Activated naive CD4-positive, alpha-beta T cell treated with anti-CD3 and anti-CD28 coated beads for 36 hours (primary cell): ENCODE measurements at places on chromosomes 3 and 15.

DNA sequence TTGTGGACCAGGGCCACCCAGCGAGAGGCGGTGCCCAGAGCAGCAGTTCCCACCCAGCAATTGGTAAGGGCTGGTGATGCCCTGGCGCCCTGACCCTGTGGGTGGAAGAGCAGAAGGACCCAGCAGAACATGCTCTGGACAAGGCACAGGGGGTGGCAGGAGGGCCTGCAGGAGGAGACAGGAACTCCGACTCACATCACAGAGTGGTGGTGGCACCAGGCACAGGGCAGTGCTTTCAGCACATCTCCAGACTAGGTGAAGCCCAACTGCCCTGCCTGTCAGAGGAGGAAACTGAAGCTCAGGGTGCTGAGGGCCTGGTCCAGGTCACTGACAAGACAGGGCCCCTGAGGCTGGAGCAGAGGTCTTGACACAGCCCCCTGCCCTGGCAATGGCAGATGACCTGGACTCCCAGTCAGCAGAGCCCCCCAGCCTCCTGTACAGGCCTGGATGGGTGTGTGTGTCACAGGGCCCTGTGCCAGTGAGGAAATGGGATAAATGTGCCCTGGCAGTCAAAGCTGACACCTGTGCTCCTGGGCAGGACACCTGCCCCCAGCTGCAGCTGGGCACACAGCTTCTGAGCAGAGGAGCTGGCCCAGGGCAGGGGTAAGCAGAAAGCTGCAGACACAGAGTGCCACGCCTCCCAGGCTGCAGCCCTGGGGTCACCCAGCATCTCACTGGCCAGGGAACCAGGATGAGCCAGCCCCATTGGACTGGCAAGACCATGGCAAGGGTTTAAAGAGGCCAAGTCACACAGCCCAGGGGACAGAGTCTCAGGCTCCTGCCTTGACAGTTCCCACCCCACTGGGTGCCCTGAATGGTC is 11.4 kb downstream of the KLF15 start:
- DNase-seq = no peak

DNA sequence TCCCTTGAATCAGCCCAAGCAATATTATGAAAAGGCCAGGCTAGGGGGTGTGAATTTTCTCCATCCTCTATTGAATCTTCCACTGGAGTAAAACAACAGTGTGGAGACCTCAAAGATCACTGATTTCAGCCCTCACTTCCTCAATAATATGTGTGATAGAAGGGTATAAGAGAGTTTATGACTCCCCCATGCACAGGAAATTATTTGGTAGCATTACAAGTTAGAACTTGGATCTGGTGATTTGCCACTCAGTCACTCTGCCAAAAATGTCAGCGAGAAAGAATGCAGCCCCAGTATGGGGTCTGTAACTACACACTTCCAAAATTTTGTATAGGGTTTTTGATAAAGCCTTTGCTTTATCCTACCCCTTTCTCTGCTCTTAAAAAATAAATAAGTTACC is 81.0 kb upstream of the KCNMB2 start:
- no peak for DNase-seq

DNA sequence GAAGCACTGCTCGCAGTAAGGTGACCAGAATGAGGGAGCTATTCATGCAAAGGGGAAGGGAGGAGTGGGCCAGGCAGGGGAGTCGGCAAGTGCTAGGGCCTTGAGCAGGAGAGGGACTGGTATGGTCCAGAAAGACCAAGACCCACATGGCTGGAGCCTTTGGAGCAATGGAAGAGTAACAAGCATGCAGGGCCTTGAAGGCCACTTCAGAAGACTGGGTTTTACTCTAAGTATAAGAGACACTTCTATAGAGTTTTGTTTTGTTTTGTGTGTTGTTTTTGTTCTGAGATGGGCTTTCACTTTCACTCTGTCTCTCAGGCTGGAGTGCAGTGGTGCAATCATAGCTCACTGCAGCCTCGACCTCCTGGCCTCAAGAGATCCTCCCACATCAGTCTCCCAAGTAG is 42.0 kb downstream of the BFSP2 start:
- DNase-seq = peak; percentile 47

GRCh38 chr15:101152914-101153313 is 98.9 kb downstream of the CHSY1 start:
- no peak for DNase-seq

DNA sequence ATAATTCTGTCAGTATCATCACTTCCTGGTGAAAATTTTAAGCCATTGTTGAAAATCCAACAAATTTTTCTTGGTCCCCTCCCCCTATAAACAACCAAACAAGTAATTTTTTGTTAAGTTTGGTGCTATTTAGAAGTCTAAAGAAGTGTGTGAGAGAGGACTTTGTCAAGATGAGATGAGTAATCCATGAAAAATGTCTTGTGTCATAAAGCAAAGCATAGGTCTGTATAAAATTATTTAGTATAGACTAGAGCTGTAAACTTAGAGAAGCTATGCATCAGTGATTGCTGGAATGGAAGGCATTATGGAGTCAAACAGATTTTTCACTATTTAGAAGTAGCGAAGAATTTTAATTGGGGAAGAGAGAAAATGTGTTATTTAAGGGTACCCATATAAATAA is 31.4 kb downstream of the MAPK6 start:
- no peak for DNase-seq

DNA sequence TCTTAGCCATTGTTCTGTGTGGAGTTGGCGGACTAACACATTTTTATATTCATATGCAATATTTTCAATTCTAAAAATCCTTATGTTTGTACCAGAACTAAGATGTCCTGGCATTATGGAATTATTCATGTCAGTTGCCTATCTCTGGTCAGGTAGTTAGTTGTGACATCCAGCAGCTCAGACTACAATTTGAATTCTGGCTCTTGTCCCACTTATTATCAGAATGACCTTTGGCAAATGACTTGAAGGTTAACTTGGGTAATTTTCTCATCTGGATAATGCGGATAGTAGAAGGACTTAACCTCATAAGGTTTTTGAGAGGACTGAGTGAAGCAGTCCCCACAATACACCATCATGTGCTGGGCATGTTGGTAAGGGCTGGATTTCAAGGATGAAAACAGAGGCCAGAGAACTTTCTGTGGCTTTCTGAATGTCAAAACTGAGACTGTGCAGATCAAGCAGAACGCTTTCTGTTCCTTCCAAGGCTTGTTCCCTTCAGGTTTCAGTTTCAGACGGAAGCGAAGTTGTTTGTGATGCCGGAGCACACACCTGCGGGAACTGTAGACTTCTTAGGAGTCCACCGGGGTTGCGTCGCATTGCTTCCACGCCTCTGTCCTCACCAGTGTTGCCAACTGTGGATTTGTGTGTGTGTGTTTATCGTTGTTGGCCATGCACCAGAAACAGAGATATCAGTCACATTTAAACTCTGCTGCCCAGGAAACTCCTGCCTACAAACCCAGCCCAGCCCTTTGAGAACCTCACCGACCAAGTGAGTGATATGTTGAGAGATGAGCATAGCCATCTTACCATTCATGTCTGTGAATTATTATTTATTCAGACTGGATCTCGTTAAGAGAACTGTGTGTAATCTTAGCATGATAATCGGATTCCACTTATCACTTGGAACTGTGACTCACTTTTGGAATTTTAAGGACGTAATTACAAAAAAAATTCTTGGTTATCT is 76.0 kb downstream of the PTPRG start:
- no peak for DNase-seq

GRCh38 chr3:81839504-81840094 is 78.2 kb upstream of the GBE1 start:
- no peak for DNase-seq

GRCh38 chr3:141557961-141558706 is 71.3 kb downstream of the RASA2 start:
- DNase-seq = no peak

DNA sequence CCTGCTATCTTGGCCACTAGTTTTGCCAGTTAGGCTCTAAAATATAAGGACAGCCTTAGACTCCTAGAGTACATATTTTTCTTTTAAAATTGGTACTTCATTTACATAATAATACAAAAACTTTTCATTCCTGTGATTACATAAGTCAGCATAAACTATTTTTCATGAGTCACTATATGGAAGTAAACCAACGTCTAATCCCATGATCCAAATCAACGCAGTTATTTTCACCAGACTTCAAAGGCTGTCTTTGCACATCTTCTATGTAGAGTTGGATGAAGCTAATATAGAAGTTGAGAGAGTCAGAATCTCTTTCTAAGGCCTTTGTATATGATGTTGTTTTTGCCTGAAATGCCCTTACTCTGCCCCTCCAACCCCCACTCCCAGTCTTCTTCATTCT is 7.6 kb upstream of the MFSD1 start:
- no peak for DNase-seq

GRCh38 chr3:156816091-156816793 is 9.9 kb upstream of the LEKR1 start:
- peak; percentile 29 for DNase-seq

- peak; percentile 7 for DNase-seq
Measured at GRCh38 chr3:184526088-184526433, 35.5 kb upstream of the EPHB3 start.
